ENCODE measurements at places on chromosomes 4 and X. TPM values are rescaled to one million over a fixed set of nuclear protein-coding genes. Genes with fewer than 3 reads are reported as not detected.

DNA sequence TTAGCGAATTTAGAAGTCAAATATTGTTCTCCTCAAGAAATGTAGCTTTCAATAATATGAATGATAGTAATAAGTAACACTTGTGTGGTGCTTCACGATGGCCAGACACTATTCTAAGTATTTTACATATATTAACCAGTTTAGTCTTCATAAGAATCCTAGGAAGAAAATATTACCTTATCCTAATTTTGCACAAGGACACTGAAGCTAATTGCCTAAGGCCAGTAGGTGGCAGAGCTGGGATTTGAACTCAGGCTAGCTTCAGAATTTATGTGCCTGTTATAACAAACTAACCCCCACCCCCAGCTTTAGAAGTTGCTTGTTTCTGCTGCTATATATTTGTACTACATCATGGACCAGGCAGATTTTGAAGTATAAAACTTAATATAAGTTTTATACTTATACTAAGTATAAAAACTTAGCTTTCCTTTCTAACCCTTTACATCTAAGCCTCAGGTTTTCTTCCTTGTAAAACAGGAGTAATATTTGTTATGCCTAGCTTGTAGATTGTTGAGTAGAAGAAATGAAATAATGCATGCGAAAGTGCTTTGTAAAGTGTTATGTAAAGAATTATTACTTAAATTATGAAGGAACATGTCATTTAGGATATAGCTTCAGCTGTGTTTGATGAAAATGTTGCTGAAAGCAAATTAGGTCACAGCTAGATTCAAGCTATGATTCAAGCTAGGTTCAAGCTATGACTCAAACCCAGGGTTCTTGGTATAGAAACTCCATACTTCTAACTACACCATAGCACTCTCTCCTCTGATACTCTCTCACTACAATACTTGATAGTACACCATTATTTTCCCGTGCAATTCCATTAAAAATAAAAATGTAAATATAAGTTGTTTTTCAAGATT lies 4.2 kb upstream of the CDS1 start:
- DNase-seq: no peak

GRCh38 chrX:118231464-118231863 lies 114.4 kb upstream of the WDR44 start:
- DNase-seq: no peak

DNA sequence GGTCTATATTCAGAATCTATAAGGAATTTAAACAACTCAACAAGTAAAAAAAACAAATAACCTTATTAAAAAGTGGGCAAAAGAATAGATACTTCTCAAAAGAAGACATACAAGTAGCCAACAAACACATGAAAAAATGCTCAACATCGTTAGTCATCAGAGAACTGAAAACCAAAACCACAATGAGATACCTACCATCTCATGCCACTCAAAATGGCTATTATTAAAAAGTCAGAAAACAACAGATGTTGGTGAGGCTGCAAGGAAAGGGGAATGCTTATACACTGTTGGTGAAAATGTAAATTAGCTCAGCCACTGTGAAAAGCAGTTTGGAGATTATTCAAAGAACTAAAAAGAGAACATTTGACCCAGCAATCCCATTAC lies 201.6 kb downstream of the QDPR start:
- DNase-seq: no peak

The UCP1 gene
- polyA plus RNA-seq: not detected

- DNase-seq: no peak
Observed at GRCh38 chr4:24559889-24560288, 24.5 kb downstream of the DHX15 start.

The PABPC1L2B gene
- not detected for polyA plus RNA-seq

GRCh38 chr4:181437895-181438294 lies 805.3 kb upstream of the TENM3 start:
- no peak for DNase-seq

- DNase-seq: no peak
Observed at GRCh38 chr4:138773321-138773720, 242.3 kb upstream of the NOCT start.

DNA sequence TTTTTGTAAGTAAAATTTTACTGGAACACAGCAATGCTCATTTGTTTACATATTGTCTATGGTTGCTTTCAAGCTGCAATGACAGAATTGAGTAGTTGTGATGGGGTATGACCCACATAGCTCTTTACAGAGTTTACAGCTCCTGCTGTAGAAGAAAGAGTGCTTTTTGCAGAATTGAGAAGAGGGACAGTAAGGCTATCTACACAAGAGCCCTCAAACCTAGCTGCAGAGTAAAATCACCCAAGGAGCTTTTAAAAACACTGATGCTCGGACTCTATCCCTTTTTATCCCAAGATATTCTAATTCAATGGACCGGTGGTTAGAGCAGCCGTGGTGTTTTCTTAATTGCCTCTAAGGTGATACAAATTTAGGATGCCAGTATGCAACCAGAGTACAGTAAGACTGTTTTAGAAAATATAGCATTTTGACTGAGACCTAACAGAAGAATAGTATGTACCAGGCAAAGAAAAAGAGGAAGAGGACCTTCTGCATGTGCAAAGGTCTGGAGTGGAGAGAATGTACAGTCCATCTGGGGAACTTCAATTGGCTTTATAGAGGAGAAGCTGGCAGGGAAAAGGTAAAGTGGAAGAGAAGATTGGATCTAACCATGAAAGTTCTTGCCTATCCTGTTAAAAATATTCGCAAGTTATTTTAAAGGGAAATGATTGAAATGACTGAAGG lies 663.6 kb upstream of the CPEB2 start:
- DNase-seq: no peak

The SPATA18 gene
- polyA plus RNA-seq: 4.1 TPM

The STPG2 gene
- 0.07 TPM for polyA plus RNA-seq

DNA sequence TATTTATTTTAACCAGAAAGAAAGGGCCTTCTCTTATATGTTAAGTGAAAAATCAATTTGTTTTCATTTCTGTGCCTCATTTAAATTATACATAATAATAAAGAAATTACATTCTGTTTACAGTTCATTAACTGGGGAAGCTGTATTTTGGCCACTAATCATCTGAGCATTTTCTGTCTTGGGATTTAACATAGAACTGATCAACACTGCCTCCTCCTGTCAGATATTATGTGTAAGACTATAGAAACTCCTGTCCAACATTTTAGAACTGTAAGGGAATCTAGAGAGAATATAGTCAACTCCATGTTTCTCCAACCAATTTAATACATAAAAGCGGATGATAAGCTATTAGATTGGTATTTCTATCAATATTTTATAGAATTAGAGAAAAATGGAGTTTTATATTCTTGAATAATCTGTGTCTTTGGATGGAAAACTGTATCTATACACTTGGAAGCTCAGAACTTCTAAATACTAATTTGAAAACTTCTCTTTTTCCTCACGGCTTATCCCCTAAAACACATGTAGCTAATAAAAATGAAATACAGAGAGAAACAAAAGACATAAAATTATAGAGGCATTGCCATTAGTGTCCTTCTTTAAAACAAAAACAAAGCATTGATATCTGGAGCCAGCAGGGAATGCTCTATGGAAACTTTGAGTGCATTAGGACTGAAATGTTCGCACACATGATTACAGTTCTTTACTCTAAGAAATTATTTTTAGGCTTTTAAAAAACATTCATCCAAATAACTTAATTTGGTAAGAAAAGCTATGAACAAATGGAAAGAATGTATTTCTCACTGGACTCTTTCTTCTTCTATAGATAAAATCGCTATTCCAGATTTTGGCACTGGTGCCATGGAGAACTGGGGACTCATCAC lies 33.1 kb downstream of the ENPEP start:
- no peak for DNase-seq

The PRDM5 gene
- polyA plus RNA-seq: 2.3 TPM

The NPY2R gene
- not detected for polyA plus RNA-seq

- DNase-seq: no peak
Observed at GRCh38 chr4:172142281-172142741, 329.1 kb downstream of the GALNTL6 start.

DNA sequence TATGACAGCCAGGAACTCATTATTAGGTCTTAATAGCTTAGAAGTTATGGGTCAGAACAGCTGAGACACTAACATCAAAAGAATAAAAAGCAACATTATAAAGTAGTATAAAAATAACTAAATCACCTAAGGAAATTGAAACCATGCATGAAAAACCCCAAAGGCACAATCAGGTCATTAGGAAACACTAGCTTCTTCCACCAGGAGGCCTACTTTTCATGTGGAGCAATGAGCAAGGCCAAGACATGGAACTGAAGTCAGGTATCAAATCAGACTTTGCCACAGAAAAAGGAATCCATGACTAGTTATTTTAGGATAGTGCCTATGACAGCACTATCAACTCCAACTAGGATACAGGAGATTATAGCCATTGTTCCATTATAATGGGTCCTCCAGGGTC lies 7.9 kb downstream of the HUWE1 start:
- no peak for DNase-seq

The CFAP99 gene
- not detected for polyA plus RNA-seq

DNA sequence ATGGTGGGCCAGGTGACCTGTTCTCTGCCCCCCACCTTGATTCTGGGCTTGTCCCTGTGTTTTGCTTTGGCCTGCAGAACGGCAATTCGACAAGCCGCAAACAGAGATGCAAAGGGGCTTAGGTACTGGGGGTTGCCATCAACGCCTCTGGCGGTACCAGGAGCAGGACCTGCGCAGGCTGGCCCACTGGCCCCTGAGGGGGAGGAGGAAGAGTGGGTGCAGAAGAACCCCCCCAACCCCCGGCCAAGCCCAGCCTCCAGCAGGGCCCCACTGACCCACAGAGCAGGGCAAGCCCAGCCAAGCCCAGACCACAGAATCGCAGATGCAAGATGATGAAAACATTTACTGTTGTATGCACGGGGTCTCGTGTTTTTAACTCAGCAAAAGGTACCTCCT lies 89.4 kb downstream of the PPP2R2C start:
- no peak for DNase-seq

The APOO gene
- 14.5 TPM for polyA plus RNA-seq

The DHX15 gene
- polyA plus RNA-seq: 206 TPM

DNA sequence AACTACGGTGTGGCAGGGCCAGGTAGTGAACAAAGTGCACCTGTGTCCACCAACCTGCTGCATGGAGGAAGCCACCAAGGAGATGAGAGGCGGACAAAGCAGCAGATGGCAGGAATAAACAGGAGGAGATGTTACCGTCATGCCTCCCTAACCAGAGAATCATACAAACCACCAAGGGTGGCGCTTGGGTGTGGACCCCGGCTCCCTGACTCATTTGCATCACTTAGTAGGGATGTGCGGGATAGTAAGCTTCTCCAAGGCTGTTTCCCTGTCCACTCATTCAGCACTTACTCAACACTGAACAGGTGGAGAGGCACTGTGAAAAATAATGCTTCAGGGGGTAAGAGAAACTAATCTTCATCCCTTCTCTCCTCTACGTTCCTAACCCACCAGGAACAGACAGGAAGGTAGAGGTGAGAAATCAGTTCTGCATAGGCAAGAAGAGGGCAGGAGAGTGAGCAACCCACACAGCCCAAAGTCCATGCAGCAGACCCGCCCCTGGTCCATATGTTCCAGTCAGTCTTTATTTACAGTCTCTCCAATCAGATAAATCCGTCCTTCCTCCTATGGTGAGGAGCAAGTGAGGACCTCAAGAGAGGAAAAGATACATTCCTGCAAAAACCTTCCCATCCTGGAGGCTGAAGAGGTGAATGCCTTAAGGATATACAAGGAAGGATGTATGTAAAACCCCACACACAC lies 34.0 kb downstream of the QDPR start:
- no peak for DNase-seq

DNA sequence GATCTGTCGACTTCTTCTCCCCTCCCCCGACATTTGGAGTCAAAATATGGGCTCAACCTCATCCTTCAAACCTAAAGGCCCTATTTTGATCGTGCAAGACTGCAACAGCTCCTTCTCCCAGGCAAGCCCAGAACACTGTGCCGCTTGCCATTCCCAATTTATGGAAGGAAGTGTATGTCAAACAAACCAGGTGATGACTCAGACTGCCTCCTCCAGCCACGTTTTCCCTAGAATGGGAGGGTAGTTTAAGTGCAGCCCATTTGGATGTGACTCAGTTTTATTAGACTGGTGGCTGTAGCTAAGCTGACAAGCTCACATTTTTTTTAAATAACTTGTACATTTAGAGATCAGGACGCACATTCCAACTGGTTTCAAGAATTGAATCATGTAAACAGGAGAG lies 570.4 kb upstream of the DIPK2B start:
- DNase-seq: peak; percentile 93

DNA sequence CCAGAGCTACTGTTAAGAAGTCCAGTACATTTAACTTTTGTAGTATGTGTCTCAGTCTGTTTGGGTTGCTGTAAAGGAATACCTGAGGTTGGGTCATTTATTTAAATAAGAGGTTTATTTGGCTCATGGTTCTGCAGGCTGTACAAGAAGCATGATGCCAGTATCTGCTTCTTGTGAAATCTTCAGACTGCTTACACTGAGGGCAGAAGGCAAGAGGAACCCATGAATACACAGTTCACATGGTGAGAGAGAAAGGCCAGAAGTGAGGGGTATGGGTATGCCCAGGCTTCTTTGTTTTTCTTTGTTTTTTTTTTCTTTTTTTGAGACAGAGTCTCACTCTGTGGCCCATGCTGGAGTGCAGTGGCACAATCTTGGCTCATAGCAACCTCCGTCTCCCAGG lies 6.0 kb upstream of the CISD2 start:
- DNase-seq: no peak

DNA sequence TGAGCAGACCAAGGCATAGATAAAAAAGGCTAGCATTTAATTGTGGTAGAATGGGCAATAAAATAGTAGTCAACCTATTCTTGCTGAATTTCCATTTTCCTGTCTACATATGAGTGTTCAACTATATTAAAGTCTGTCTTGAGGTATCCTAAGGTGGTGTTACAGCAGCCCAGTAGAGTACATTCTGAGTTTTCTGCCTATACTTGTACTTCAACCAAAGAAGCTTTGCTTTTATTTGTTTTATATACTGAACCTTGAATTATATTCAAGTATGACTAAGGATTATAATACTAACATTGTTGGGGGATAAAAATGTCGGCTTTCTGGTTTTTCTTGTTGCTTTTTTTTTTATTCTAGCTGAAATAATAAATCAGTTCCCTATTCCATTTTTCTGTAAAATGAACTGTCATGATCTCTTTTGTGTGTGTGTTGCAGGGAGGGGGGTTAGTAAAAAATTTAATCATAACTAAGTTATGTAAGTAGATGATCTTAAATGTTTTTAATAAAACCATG lies 106.7 kb downstream of the PDLIM5 start:
- no peak for DNase-seq

DNA sequence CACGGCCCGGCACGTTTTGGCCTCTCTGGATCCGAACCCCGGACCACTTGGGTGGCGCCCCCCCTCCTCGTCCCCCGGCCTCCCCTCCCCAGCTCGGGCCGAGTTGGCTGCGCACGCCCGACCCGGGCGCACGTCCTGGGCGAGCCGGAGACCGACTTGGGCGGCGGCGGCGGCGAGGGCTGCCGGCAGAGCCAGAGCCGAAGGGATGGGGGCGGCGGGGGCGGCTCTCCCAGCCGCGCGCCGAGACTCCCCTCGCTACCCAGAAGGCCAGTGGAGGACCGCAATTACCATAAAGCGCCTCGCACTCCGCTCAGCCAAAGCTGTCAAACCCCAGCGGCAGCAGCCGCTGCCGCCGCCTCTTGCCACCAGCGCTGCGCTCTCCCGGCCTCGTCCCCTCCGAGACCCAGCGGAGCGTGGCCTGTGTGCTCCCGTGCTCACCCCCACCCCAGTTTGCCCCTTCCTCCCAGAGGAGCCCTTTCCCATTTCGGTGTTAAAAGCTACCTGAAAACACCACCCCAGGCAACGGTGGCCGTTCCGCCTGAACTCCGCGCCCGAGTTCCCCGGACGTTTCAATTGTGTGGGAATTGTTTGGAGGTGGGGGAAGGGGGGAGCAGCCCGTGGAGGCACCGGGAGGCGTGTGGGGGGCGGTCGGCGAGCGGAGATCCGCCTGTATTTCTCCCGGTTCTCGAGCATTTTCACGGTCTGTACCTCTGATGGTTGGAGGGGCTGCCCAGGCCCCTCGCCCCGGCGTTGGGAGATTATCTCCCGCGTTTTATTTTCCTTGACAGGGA lies 701 bp upstream of the BCOR start:
- DNase-seq: no peak
